Bronchial epithelial cell (primary cell): ENCODE measurements at places on chromosomes 16 and 17. TPM values are rescaled to one million over a fixed set of nuclear protein-coding genes. Genes with fewer than 3 reads are reported as not detected.
A peak's percentile ranks its signal among the peaks of the same experiment; 100 is the strongest.

- DNase-seq, result peak; percentile 61
Measured at GRCh38 chr16:66905633-66906539, 12.8 kb downstream of the CDH16 start.

- peak; percentile 49 for DNase-seq
Measured at GRCh38 chr16:89909777-89910716, 8.6 kb upstream of the MC1R start.

GRCh38 chr17:8140065-8141029, 11.9 kb downstream of the PER1 start:
- no peak for DNase-seq

DNA sequence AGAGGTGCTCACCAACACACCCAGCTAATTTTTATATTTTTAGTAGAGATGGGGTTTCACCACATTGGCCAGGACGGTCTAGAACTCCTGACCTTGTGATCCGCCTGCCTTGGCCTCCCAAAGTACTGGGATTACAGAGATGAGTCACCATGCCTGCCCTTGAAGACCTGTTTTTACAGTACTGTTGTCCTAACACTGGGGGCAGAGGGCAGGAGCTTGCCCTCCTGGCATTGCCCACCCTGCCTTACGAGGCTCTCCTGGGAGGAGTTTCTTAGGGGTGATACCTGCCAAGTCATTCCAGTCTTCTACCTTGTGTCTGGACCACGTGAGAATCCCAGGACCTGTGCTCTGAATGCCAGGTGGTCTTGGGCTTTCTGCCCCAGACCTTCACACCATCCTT, 2.7 kb downstream of the ASPSCR1 start:
- no peak for DNase-seq

TLCD2 gene
- 4.5 and 19.1 TPM in 2 replicates for total RNA-seq

HES7 gene
- total RNA-seq, result 0.13 and 1.3 TPM in 2 replicates
